Naive thymus-derived CD8-positive, alpha-beta T cell (primary cell): ENCODE measurements at places on chromosomes 1 and 21.

- DNase-seq = no peak
- H3K4me3 ChIP-seq = no peak overlapping the region
- no peaks in the 10 kb centered on the region for H3K4me1 ChIP-seq
- H3K27ac ChIP-seq = no peak overlapping the region
- H3K27me3 ChIP-seq = peaks cover 3% of the 10 kb centered on the region
- no peaks in the 10 kb centered on the region for H3K36me3 ChIP-seq
Observed at GRCh38 chr1:22597301-22597965, 34.1 kb downstream of the EPHA8 start.

DNA sequence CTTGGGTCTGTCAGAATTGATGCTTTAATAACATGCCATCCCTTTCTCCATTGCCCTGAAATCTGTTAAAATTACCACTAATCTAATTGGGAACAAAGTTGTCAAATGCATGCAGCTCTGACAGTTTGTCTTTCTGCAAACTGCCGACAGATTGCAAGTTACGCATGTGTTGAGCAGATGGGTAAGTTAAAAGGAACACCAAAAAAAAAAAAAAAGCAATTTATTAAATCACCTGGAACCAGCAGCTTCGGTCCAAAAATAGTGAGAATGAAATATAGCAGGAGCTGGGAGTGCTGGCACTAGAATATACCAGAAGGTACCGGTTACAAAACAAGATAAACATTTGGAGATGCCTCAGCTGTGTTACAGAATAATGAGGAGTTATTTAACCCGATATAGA is 149.6 kb upstream of the C1orf87 start:
- H3K4me1 ChIP-seq = no peaks in the 10 kb centered on the region
- no peak for DNase-seq
- H3K4me3 ChIP-seq = no peak overlapping the region
- no peaks in the 10 kb centered on the region for H3K36me3 ChIP-seq
- H3K27ac ChIP-seq = no peak overlapping the region
- H3K27me3 ChIP-seq = no peaks in the 10 kb centered on the region

GRCh38 chr1:1347663-1348419 is 1.4 kb downstream of the DVL1 start:
- H3K27ac ChIP-seq = peak overlapping the region; percentile 83
- DNase-seq = no peak
- no peaks in the 10 kb centered on the region for H3K27me3 ChIP-seq

DNA sequence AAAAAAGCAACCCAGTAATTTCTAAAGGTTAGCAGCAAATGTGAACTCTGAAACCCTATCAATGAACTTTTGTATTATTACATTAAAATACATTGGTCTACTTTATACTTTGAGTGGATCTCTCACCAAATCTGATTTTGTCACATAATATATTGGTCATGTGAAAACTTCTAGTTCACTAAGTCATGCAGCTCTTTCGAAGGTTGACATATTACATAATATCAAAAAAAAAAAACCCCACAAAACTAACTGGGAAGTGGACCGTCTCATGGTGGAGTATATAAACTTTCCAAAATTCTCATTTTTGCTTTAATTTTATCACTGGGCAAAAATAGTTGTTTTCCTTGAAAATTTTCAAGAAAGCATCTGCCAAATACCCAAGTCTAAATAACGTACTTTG is 50.4 kb downstream of the GATAD2B start:
- no peak for DNase-seq
- H3K4me1 ChIP-seq = peaks cover 19% of the 10 kb centered on the region
- H3K36me3 ChIP-seq = peaks cover 43% of the 10 kb centered on the region

DNA sequence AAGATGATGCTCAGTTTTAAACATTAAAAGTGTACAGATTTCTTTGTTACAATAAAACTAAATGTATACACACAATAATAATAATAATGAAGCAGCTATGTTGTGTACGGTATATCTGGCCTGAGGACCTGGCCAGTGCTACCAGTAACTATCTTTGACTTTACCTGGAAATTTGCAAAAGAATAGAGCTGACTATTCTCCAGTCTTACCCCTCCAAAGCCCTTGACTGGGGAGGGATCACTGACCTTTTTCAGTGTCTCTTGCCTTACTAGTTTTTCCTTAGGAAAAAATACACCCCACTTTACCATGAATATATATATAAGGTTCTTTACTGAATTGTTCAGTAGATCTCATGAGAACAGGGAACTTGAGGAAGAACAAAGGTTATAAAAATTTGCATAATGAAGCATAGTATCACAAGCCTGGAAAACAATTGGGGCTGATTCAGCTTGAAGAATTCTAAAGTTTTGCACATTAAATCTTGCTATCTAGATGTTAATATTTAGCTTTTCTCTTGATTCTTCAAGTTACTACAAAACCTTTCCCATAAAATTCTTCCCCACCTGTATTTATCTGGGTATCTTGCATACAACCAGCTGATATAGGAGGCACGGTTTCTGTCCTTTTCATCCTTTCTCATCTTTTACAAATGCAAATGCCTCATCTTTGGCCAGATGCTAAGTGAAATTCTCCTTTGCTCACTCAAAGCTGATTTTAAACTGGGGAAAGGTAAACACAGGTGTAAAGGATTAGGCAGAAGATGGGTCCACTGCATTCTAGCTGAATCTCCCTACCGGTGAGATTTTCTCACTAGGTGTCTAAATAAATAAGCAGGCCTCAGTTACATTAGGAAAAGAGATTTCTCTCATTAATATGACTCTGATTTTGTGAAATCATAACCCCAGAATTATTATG is 25.0 kb upstream of the SLAMF1 start:
- H3K27me3 ChIP-seq = no peaks in the 10 kb centered on the region
- peaks cover 8% of the 10 kb centered on the region for H3K4me1 ChIP-seq
- H3K36me3 ChIP-seq = no peaks in the 10 kb centered on the region
- no peak overlapping the region for H3K4me3 ChIP-seq

GRCh38 chr1:202281316-202282024 is 60.3 kb downstream of the UBE2T start:
- H3K27me3 ChIP-seq = peaks cover 5% of the 10 kb centered on the region
- H3K36me3 ChIP-seq = no peaks in the 10 kb centered on the region
- no peak for DNase-seq
- H3K4me3 ChIP-seq = no peak overlapping the region

DNA sequence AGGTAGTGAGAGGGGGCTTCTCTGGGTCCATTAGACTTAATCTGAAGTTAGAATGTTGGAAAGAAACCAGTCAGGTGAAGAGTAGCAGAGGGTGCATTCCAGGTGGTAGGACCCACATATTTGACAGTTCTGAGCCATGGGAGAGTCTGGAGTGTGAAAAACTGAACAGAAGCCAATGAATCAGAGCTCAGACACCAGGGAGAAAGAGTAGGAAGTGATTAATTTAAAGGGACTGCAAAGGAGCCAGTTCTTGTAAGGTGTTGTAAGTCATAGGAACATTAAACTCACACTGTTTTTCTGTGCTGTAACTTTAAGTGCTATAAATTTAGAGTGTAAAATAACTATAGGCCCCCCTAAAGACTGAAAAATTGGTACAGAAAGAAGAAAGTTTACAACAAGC is 5.9 kb upstream of the DHX9 start:
- no peak overlapping the region for H3K4me3 ChIP-seq
- H3K27me3 ChIP-seq = no peaks in the 10 kb centered on the region
- no peaks in the 10 kb centered on the region for H3K36me3 ChIP-seq
- DNase-seq = no peak
- no peak overlapping the region for H3K27ac ChIP-seq
- no peaks in the 10 kb centered on the region for H3K4me1 ChIP-seq

DNA sequence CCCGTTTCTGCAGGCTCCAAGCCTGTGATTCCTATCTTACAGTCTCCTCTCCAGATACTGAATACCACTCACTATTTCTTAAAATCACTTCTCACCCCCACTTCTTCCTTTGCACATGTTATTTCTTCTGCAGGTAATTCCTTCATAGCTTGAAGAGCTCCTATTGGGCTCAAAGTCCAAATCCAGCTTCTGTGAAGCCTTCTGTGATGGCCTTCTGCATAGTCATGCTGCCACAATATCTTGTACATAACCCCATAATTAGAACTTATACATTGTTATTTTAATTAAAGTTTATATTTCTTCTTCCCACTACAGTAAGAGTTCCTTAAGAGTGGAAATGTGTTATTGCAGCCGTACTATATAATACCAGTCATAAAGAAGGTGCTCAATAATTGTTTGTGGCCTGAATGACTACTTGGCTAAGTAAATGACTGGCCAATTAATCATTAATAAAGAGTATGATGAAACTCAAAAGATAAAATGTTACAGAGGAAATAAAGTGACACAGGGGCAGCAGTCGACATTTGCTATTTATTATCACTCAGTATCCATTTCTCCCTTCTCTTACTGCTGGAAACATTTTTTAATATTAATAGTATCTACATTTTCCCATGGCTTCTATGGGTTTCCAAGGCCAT is 886.6 kb downstream of the TTLL7 start:
- H3K4me3 ChIP-seq = no peak overlapping the region
- no peaks in the 10 kb centered on the region for H3K36me3 ChIP-seq
- DNase-seq = no peak
- no peak overlapping the region for H3K27ac ChIP-seq
- no peaks in the 10 kb centered on the region for H3K4me1 ChIP-seq

DNA sequence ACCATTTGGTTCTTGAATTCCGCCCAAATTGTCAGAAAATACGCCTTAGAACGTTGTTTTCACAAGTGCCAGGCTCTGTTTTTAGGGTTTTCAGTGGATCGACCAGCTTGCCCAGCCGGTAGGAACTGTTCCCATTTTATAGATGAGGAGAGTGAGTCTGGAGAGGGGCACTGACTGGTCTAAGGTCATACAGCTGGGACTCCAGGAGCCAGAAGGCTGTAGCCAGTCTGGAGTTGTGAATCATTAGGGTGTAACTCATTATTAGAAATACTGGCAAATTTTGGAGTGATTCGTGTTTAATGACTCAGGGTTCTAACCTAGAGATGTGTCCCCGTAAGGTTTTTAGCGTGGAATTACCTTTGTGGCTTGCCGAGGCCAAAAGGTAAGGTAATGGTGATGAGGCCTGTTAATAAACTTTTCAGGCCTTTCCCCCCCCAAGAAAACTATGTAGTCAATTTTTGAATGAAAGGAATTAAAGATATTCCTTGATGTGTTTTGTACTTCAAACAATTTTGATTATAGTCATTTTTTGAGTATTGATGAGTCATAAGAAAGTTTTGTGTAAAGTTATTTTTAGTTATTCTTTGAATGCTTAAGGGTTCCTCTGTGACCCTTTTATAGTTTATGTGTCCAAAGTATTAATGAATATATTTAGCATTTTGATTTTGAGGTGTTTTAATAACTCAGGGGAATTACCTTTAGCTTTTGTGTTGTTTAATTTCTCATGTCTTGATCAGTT is 2.1 kb downstream of the DYRK1A start:
- H3K27ac ChIP-seq = peak overlapping the region; percentile 91
- H3K4me3 ChIP-seq = peak overlapping the region; percentile 86
- no peaks in the 10 kb centered on the region for H3K27me3 ChIP-seq
- H3K36me3 ChIP-seq = no peaks in the 10 kb centered on the region
- no peak for DNase-seq

- peaks cover 15% of the 10 kb centered on the region for H3K36me3 ChIP-seq
- no peak for DNase-seq
- no peaks in the 10 kb centered on the region for H3K27me3 ChIP-seq
- H3K27ac ChIP-seq = no peak overlapping the region
Observed at GRCh38 chr1:245831518-245831917, 675.6 kb downstream of the SMYD3 start.

DNA sequence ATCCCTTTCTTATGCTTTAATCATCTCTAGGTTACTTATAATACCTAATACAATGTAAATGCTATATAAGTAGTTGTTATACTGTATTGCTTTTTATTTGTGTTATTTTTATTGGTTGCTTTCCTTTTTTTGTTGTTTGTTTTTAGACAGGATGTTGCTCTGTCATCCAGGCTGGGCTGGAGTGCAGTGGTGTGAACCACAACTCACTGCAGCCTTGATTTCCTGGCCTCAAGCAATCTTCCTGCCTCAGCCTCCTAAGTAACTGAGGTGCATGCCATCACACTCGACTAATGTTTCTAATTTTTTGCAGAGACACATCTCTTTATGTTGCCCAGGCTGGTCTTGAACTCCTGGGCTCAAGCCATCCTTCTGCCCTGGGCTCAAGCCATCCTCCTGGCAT is 26.9 kb downstream of the KRTAP19-8 start:
- H3K27me3 ChIP-seq = no peaks in the 10 kb centered on the region
- no peak overlapping the region for H3K27ac ChIP-seq
- no peak overlapping the region for H3K4me3 ChIP-seq
- peaks cover 21% of the 10 kb centered on the region for H3K4me1 ChIP-seq
- no peaks in the 10 kb centered on the region for H3K36me3 ChIP-seq
- DNase-seq = no peak

DNA sequence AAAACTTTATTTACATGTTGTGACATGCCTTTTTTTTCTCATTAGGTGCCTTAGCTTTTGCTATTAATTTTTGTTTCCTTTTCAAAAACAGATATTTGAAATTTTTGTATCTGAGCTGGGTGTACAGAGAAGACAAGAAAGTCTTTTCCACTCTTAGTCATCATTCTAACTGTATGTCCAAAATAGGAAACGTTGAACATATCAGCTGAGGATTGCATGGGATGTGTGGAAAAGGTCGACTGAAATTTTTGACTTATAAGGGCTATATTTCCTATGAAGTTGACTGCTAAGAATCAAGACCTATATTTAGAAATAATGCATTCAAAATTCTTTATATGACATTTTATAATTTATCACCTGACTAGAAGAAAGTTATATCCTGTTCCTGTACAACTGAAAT is 270.0 kb upstream of the ZRANB2 start:
- no peak overlapping the region for H3K4me3 ChIP-seq
- no peaks in the 10 kb centered on the region for H3K4me1 ChIP-seq
- no peak overlapping the region for H3K27ac ChIP-seq
- H3K36me3 ChIP-seq = no peaks in the 10 kb centered on the region
- H3K27me3 ChIP-seq = no peaks in the 10 kb centered on the region
- no peak for DNase-seq

- DNase-seq = no peak
- H3K27ac ChIP-seq = no peak within 1 kb of the TSS
- H3K36me3 ChIP-seq = peaks cover 4% of the 10 kb centered on the region
- H3K27me3 ChIP-seq = peaks cover 87% of the 10 kb centered on the region
- H3K4me3 ChIP-seq = peak within 1 kb of the TSS; percentile 80
- H3K4me1 ChIP-seq = peaks cover 29% of the 10 kb centered on the region
Observed at GRCh38 chr1:47232187-47232874, at the start of gene TAL1. Gene TAL1, minus strand, starts transcription at chr1:47232225. Its CDS starts 6,337 bp downstream, at chr1:47225888.

GRCh38 chr21:27269644-27270043 is 302.8 kb upstream of the ADAMTS5 start:
- no peak overlapping the region for H3K27ac ChIP-seq
- no peaks in the 10 kb centered on the region for H3K36me3 ChIP-seq
- no peak for DNase-seq
- no peak overlapping the region for H3K4me3 ChIP-seq

DNA sequence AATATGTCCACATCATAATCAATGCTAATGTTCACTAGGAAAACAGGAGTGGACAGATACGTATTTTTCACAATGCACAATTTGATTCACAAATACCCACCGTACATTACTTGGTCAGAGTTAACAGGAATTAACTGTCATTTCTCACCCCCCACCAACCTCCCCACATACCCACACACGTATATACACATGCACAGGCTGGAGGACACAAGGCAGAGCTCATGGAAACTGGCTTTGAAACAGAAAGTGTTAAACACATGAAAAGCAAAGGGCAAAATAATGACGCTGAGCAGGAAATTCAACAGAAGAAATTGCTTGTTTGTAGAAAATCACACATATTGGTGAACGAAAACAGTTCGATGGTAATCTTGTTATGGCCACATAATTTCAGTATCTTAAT is 188.4 kb upstream of the DMRTA2 start:
- no peak overlapping the region for H3K4me3 ChIP-seq
- no peaks in the 10 kb centered on the region for H3K27me3 ChIP-seq
- H3K4me1 ChIP-seq = no peaks in the 10 kb centered on the region
- peaks cover 18% of the 10 kb centered on the region for H3K36me3 ChIP-seq
